ENCODE measurements at places on chromosomes 2 and 18. TPM values are rescaled to one million over a fixed set of nuclear protein-coding genes. Genes with fewer than 3 reads are reported as not detected.

The AGFG1 gene
- total RNA-seq: 47.8 TPM

The CFC1 gene
- not detected for total RNA-seq

- no peaks in the 10 kb centered on the region for H3K36me3 ChIP-seq
- no peaks in the 10 kb centered on the region for H3K27me3 ChIP-seq
- H3K4me3 ChIP-seq: no peak overlapping the region
- no peaks in the 10 kb centered on the region for H3K4me1 ChIP-seq
- no peak for DNase-seq
Measured at GRCh38 chr18:56391931-56392590, 246.3 kb downstream of the TXNL1 start.

DNA sequence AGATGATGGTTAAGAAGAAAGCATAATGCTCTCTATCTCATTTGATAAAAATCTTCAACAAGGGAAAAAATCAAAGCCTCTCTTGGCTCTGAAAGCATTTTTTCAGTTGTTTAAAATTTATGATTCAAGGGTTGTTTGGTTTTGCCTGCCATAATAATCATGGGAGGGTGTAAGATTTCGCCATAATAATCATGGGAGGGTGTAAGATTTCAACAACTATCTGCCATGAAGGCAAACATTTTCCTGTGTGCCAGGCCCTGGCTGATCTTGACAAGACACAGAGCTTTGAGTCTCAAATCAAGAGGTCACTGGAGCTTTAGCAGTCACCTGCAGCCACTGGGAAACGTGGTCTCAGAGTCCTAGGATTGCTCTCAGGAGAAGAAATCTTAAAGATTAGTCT lies 175.1 kb upstream of the PIEZO2 start:
- H3K27ac ChIP-seq: no peak overlapping the region
- no peak for DNase-seq
- no peaks in the 10 kb centered on the region for H3K36me3 ChIP-seq
- no peaks in the 10 kb centered on the region for H3K4me1 ChIP-seq
- no peak overlapping the region for H3K4me3 ChIP-seq

- H3K4me1 ChIP-seq: no peaks in the 10 kb centered on the region
- DNase-seq: no peak
Measured at GRCh38 chr2:224122542-224122941, 83.5 kb upstream of the SERPINE2 start.
